ENCODE measurements at places on chromosomes 4 and X. TPM values are rescaled to one million over a fixed set of nuclear protein-coding genes. Genes with fewer than 3 reads are reported as not detected.

DNA sequence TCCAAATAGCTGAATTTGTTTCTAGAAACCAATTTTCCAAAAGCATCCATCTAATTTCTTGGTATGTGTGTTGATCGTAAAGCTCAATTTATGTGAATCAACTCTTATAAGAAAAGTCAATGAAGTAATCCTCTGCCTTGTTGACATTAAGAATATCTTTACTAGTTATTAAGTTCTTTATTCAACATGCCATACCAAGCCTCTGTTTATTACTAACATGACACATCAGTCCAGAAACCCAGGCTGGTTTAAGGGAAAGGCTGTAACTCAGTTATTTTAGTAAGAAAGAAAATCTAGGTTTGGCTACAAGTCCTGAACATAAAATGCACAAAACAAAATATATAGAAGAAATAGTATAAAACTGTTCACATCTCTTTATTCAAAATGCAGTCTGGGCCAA is 48.0 kb downstream of the KLHL34 start:
- DNase-seq = no peak

GRCh38 chr4:121464854-121465253 is 84.0 kb upstream of the QRFPR start:
- DNase-seq = no peak

Gene PFKFB1
- 2.4 TPM for total RNA-seq

DNA sequence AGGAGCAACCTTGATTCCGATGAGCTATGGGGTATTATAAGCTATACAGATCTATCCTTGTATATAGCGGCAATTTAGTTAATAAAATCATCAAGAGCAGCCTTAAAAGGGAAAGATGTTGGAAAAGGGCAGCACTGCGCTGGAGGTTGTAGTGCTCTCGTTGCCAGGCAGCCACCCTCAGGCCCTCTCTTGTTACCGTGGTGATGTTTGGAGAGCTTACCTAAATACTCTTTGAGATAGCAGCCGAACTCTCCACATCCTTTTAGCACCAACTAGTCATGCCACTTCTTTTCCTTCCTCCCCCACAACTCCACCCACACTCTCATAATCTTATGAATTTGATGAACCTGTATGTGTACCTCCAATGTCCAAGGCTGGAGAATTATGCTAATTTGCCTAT is 3.8 kb upstream of the RADX start:
- DNase-seq = no peak

Gene NOP14
- total RNA-seq = 30.3 TPM

Measured in tibial nerve (tissue), 4 donors.